ENCODE measurements at places on chromosomes 4 and X. TPM values are rescaled to one million over a fixed set of nuclear protein-coding genes. Genes with fewer than 3 reads are reported as not detected.

GRCh38 chrX:152637649-152638442 lies at the start of gene GABRQ:
TSS of gene GABRQ (plus strand) at chrX:152637895. CDS start at chrX:152638203, 308 bp downstream.
- DNase-seq: no peak

DNA sequence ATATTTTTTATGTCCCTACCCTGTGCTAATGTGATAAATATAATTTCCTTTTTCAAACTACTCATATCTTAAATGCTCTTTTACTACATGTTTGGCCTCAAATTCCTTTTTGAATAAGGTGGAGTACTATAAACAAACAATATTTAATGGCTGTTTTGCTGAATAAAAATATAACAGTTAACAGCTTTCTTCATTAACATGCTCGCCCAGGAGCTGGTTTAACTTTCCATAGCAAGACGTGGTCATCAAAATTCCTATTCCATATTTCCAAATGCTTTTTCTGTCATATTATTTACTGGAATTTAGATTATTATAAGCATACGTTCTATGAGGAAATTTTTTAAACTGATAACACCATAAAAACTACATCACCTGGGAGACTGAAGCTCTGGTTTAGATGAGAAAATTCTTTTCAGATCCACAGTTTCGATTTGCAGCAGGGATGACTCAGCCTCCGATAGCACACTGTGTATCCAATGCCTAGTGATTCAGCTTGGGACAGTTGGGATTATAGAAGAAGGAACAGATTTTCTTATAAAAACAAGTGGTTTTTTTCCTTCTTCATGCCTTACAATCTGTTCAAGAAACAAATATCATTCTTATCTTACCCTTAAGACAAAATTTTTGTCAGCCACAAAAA lies 129.1 kb downstream of the FBXO8 start:
- DNase-seq: no peak

DNA sequence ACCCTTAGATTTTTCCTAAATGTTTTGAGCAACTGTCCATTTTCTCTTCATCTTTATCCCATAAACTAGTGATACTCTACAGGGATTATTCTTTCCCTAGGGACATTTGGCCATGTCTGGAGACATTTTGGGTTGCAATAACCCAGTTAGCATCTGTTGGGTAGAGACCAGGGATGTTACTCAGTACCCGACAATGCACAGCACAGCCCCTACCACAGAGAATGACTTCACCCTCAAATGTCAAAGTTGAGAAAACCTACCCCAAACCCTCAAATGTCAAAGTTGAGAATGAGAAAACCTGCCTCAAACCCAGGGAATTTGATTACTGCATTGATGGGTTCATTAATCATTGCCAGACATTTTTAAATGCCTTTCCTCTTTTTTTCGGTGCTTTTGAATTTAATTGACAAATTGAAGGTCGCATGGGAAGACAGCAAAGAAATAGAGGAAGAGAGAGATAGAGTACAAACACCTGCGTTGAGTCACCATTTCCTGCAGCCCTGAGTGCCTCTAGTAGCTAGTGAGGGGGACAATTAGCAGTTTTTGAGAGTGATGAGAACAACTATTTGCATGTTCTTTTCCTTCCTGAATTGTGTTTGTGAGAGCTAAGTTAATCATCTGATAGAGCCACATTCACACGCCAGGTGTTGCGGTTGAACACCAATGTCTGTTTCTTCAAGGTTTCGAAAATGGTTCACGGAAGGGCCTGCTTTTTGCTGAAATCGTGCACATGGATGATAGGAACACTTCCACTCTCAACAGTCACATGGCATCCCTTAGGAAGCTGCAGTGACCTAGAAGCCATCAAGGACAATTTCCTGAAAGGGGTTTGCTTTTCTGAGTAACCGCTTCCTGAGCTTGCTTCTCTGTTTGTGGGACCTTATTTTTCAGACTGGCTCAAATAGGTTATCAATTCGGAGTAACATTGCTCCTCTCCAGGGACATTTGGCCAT lies 203.9 kb upstream of the VCX3A start:
- DNase-seq: no peak

DNA sequence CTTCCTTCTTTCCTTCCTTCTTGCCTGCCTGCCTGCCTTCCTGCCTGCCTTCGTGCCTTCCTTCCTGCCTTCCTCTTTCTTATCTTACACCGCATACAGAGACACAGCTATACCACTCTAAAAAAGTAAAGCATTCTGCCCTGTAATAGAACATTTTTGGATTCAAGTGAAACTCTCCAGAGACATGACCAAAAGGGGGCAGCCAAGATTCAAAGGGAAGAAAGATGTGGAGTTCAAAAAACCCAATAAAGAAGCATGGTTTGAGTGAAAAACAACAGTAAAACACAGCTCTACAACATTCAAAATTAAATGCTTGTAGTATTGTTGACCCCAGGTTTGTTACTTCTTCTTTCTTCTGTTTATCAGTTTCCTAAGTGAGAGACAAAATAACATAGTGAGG lies 914.9 kb upstream of the PCDH7 start:
- DNase-seq: no peak

DNA sequence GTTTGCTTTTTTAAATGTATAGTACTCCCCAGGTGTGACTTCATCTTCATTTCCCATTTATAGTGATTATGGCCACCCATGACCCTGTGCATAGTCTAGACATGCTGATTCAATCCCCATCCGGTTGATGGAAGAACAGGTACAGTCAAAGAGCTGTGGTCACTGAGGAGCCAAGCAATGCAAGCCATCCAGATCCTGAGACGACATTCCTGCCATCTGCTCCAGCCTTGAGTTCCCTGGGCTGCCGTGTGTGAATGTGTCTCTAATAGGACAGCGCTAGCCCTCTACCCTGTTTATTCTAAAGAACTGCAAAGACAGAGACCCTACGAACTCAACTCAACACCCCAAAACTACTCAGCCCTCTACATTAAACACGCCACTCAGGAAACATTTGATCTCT lies 1.7 kb downstream of the KCNIP4 start:
- no peak for DNase-seq

The CD40LG gene
- 0.63 TPM for polyA plus RNA-seq

Data from immature natural killer cell (primary cell).